OCI-LY7 (cell line): ENCODE measurements at places on chromosomes 11 and 22. TPM values are rescaled to one million over a fixed set of nuclear protein-coding genes. Genes with fewer than 3 reads are reported as not detected.

The BBOX1 gene
- total RNA-seq: not detected in 2 replicates

DNA sequence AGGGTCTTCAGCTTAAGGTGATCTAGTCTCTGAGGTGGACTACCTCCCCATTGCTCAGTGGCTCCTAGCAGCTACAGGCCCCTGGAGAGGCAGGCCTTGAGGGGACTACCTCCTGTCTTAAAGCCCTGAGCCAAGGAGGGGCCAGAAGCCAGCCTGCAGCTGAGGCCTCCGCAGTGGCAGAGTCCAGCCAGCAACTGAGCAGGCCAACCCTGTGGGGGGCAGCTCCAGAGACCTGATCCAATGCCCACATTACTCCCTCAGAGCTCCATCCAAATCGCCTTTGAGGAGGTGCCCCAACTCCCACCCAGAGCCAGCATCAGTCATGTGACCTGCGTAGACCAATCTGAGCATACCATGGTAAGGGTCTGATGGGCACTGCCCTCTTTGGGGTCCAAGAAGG is 2.7 kb downstream of the C2CD2L start:
- DNase-seq: no peak

DNA sequence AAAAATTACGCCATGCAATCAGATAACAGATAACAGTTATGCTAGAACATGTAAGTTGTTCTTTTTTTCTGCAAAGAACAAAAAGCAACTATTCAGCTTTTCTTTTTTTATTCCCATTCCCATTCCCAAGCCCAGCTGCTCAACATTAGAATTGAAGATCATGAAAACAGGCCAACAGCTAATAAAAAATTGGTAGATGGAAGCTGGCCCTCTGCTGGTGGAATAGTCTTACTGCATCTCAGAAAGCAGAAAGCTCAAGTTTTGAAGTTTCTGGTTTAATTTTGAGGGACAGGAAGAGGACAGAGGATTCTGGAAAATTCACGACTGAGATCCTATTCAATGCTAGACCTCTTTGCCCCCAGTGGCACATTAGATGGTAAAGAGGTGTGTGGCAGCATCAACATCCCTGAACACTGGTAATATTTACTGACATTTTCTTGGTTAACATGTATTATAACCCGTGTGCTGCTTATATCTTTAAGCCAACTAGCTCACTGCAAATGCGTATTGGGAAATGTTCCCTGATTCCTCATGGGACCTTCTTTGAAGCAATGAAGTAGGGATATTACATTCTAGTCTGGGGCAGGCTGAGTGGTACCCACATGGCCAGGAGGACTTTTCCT is 591.2 kb downstream of the OPCML start:
- DNase-seq: peak; percentile 17

GRCh38 chr11:11946878-11947277 is 61.5 kb downstream of the DKK3 start:
- no peak for DNase-seq
